Heart left ventricle (tissue), 16 donors: ENCODE measurements at places on chromosomes 12 and 14. TPM values are rescaled to one million over a fixed set of nuclear protein-coding genes. Genes with fewer than 3 reads are reported as not detected.

GRCh38 chr12:13233830-13234641, 37.5 kb downstream of the EMP1 start:
- no peak for DNase-seq

GRCh38 chr12:108622921-108623514, 10.7 kb downstream of the SELPLG start:
- no peak for DNase-seq

CLEC14A gene
- polyA plus RNA-seq: 61.7 TPM

TMEM19 gene
- polyA plus RNA-seq: 24.6 TPM

GRCh38 chr14:69652942-69653684, 41.7 kb downstream of the SUSD6 start:
- DNase-seq: no peak

DNA sequence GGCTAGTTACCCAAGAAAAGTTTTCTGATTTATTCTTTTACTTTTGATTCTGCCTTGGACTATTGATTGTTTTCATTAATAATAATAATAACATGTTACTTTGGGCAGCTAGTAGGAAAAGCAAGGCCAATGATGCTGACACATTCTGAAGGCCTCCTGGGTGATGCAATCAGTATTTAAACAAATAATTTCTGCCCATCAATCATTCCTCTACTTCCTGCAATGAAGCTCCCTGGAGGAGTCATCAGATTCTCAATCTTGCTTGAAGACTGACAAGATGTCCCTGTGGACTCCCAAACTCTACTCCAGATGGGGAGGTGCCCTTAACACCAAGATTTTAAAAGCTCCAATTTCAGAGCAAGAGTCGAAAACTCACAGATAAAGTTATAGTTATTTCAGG, at the start of gene SPX:
Gene SPX (plus strand): TSS at position 244 of the 400 bp plus-strand sequence. CDS start 177 bp downstream, outside the sequence.
- no peak for DNase-seq

- no peak for DNase-seq
Measured at GRCh38 chr14:34018125-34018524, 67.3 kb upstream of the EGLN3 start.

DNA sequence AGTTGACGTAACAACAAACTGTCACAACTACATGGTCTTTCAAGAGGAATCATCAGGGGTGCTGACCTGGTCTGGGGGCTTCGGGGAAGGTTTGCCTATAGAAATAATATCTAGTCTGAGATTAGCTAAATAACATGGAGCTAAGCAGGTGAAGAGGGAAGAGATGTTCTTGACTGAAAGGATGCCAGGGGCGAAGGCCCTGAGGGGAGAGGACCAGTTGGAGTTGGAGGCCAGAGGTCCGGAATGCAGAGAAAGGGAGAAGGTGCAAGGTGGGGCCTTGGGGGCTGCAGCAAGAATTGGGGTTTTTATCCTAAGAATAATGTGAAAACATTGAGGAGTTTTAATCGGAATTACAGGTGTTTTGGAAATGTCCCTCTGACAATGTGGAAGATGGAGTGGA, 68.5 kb upstream of the RIC8B start:
- DNase-seq: no peak

FGD4 gene
- 5.1 TPM for polyA plus RNA-seq

DNA sequence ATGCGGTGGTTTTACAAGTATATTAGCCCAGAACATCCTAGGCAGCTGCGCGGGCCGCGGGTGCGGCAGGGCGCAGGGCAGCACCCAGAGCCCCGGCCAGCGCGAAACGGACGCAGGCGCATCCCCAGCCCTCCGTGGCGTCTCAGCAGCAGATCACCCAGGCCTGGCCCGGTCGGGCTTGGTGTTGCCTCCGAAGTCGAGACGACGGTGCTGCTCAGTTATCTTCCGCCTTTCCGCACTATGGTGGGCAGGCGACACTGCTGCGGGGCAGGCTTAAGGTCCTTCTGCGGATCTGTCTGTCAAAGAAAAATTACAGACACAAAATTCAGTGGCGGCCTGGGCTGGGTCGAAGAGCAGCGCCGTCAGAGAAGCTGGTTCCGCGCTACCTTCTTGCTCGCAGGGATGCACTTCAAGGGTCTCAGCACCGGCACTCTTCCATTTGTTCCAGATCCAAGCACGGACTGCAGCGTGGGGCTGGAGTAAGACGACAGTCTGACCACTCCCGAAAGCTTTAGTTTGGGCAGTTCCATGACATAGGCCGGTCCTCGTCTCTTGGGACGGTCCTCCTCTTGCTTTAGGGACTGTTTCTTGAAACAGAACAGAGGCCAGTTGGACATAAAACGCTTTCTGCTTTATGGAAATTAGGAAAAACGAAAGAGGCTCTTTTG, 75.8 kb downstream of the MOK start:
- no peak for DNase-seq

ERP27 gene
- 0.12 TPM for polyA plus RNA-seq

ZNF664 gene
- polyA plus RNA-seq: 43.1 TPM
